ENCODE measurements at places on chromosomes 1 and 21.

DNA sequence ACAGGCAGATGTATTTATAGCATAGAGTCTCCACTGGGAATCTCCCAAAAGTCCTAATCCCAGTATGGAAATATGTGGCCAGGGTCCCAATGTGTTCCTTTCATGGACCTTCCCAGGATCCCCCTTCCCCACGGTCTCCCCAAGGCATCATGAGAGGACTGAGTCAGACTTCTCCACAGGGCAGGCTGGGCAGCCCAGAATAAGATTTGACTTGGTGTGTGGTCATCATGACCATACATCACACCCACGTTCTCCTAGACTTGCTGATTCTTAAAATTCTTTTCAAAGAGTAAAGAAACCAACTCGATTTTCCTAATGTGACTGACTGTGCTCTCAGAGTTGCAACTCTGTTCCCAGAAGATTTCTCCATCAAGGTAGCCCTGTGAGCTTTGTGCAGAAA is 93.9 kb upstream of the CD34 start:
- DNase-seq = no peak

GRCh38 chr1:234875953-234876855 is 252.4 kb downstream of the TOMM20 start:
- DNase-seq = no peak

- DNase-seq = no peak
Measured at GRCh38 chr1:86155807-86156565, 586 bp downstream of the COL24A1 start.

DNA sequence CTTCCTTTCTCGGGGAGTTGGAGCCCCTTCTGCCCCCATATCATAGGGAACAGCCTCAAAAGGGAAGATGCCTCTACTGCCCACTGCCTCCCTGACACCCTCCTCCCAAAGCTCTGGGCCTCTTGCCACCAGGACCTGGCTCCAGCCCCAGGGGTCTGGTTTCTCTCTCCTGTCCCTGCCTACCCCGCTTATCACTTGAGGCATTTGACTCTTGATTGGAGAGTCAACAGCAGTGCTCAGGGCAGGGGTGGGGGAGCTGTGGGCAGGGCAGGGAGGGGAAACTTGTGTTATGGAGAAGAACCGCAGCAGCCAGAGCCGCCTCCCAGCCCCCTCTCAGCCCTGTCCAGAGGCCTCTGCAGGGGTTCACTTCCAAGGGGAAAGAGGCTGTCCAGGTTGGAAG is 573 bp downstream of the TRIM63 start:
- no peak for DNase-seq

DNA sequence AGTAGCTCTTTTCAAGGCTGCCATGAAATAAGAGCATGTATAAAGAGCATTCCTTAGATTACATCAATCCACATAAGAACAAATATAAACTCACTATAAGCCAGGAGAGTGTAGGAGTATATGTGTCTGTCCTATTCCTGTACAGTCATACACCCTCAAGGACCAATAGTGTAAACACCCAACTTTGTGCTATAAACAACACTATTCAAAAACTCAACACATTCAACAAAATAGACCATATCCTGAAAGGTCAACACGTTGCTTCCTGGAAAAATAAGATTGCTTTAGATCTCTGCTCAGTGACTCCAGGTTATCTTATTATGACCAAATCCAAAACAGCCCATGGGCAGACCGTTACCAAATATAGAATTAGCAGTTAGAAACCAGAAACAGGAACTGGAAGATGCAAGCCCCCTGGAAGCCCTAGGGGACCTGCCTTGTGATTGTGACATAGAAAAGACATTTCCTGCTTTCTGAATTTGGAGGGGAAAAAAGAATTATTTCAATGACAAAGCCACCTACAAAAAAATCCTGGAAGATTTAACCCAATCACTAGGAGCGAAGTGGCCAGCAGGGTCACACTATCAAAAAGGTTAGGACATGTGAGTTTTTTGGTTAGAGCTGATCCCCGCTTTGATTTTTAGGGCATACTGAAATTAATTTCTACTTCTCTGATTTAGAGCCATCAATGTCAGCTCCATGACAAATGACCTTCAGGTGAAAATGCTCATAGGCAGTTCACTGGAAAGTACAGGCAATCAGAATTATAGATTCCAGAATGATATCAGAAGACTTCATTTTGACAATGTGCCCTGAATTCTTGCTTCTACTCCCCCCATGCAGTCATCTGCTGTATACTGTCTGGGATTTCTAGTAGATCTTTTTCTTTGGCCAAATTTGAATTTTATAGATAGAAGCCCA is 59.9 kb downstream of the LRRC8C start:
- DNase-seq = no peak

DNA sequence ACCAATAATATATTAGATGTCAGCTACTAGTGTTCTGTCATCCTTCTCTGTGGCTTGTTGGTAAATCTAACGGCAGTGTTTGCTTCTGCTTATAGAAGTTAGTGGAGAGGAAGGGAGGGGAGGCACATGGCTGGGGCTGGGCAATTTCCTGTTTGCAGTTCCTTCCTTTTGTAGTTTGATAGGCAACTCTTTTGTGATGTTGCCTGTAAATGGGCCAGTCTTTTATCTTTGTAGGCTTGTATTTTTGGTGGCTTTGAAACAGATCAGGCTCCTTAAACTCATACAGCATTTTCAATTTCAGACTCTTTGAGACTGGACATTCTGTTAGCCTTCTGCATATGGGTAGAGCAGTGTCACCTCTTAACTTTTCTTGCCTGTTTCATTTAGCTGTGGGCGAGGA is 48.1 kb downstream of the CDC14A start:
- DNase-seq = peak; percentile 55

DNA sequence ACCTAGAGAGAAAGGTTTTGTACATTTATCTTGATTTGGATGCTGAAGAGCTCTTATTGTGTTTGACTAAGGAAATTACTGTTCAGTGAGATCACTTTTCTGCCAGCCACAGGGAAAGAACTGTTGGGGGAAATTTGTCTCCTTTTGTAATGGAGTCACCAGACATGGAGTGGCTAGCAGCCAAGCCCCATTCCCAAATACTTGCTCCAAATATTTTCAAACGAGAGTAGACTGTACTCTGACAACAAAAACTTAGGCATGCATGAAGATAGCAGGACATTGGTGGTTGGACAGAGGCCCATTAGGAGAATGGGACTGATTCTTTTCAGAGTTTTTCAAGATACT is 21.1 kb downstream of the IPO9 start:
- no peak for DNase-seq

- no peak for DNase-seq
Measured at GRCh38 chr21:24294171-24294570, 1313.1 kb downstream of the MRPL39 start.

DNA sequence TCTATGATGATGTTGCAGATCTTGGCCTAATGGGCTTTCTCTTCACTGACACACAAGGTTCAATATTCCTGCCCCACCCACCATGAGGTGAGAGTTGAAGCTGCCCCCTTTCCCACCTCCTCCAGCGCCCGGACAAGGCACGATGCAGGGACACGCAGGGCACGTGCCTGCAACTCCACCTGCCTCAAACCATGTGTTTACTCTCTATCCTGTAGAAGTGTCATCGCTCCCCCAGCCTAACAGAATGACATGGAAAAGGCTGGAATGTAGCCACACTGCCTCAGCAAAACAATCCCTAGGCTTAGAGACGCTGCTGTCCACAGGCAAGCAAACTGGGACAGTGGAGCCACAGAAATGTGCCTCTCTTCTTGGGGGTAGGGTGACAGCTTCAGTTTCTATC is 92.9 kb upstream of the SOD1 start:
- DNase-seq = no peak

DNA sequence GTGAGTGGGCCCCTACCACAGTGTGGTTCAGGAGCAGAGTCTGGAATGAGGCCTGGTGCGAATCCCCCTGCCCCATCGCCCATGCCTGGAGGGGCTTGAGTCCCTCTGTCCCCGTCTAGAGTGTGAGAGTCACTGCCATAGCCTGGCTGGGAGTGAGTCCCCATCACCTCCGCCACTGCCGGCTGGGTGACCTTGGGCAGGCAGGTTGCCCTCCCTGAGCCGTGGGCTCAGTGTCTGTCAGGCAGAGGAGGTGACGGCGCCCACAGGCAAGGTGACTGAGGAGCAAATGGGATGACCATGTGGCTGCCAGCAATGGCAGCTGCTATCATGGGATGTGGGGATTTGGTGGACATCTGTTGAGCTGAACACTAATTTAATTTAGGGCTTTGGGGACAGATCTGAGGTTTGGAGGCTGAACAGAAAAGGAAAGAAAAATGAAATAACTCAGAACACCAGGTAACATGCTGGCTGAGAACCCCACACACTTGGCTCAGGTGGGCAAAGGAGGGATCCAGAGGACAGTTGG is 38.1 kb upstream of the GPR153 start:
- DNase-seq = no peak

- no peak for DNase-seq
Measured at GRCh38 chr1:197958438-197959305, 41.5 kb downstream of the LHX9 start.

DNA sequence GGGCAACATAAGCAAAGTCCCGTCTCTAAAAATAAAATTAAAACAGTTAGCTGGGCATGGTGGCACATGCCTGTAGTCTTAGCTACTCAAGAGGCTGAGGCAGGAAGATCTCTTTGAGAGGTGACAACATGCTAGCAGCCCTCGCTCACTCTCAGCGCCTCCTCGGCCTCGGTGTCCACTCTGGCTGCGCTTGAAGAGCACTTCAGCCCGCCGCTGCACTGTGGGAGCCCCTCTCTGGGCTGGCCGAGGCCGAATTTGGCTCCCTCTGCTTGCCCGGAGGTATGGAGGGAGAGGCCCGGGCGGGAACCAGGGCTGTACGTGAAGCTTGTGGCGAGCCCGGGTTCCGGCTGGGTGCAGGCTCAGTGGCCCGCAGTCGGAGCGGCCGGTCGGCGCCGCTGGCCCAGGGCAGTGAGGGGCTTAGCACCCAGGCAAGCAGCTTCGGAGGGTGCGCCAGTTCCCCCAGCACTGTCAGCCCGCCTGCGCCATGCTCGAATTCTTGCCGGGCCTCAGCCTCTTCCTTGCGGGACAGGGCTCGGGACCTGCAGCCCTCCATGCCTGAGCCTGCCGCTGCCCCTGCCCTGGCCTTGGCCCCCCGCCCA is 138.3 kb downstream of the MAP3K21 start:
- DNase-seq = no peak

- no peak for DNase-seq
Measured at GRCh38 chr1:61887076-61887867, 145.0 kb downstream of the PATJ start.

DNA sequence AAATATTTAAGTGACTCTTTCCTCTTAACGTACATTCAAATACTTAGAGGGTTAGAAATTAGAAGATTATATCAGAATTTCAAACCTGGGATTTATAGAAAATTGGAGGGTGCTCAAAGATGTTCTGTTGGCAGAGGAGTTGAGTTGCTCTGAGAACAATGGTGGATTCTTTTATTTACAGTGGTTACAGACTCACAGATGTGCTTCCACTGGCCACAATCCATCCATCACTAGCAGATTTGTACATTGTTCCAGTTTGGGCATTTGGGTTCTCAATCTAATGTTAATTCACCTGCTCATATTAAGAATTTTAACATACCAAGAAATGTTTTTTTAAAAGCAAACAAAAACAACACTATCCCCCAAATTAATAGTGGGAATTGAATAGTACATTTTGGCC is 23.5 kb downstream of the DNAJC6 start:
- DNase-seq = no peak

DNA sequence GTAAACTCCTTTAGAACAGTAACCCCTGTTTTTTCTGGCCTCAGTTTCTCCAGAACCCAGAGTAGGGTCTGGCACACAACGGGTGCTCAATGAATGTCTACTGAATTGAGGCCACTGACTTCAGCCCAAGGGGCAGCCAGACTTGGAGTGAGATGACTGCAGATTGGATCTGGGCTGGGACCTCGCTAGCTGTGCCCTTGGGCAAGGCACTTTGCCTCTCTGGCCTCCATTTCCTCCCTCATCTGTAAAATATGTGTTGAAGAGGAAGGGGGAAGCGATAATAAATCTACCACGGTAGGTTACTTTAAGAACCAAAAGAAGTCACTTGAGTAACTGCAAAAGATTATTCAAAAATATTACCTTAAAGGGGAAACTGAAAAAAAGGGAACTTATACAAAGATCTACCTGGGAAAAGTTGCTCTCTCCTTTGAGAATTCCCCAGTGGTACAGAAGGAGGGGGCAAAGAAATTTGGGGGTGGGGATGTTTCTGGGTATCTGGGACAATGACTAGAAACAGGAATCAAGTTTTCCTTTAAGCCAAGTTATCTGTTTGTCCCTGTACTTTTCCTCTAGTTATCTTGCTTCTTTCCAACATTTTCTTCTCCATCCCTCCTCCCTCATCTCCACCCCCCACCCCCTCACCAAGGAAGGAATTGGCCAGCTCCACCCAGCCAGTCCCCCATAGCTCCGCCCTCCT is 394 bp upstream of the GRHL3 start:
- DNase-seq = no peak

- DNase-seq = peak; percentile 59
Measured at GRCh38 chr1:9128520-9129265, at the start of gene GPR157. TSS of gene GPR157 (minus strand) at chr1:9129102. CDS start at chr1:9129027, 75 bp downstream.

GRCh38 chr1:202037706-202038296 is 27.4 kb downstream of the ELF3 start:
- DNase-seq = no peak

DNA sequence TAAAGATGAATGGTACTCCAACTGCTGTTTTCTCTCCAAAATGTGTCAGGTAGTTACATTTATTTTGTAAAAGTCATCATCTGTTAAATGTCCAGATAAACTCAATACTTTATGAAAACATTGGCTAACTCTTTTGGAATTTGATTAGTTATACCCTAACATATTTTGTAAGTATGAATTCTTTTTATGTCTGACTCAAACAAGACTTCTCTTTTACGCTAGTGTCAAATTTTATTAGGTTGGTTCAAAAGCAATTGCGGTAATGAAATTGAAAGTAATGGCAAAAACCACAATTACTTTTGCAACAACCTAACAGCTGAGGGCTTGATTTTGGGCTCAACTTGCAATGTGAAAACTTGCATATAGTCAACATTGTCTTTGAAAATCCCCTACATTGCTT is 41.0 kb upstream of the USP25 start:
- DNase-seq = no peak

DNA sequence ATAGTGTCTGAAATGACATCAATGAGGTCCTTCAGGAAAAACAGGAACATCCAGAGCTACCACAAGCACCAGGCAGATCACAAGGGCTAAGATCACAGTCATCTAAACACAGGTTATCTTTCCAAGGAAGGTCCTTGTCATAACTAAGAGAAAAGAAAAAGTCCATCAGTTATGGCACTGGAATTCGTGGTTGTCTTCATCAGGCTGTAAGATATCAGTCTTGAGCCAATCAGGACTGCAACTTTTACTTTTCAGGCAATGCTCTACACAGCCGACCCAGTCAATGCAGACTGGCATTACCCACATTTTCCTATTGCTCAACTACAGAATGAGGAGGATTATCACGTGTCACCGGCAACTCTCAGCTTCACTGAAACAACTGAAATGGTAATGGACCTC is 26.4 kb downstream of the SORT1 start:
- no peak for DNase-seq

- no peak for DNase-seq
Measured at GRCh38 chr21:45347048-45347711, 57.8 kb upstream of the COL18A1 start.

DNA sequence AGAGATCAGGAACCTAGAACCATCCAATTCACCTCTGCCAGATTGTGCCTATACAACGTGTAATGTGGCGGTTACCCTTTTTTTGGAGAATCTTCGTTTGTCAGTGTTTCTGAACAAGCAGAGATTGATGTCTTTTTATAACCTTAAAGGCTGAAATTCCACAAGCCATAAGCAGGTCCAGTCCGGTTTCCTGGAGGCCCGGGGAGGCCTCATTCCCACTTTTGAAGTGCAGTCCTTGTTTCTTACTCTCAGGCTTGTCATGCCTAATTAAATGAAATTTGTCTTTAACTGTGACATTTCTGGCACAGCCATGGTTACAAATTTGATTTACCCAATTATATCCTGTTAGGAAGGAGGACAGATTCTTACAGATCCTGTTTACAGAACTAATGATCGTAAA is 27.8 kb downstream of the ZNF362 start:
- DNase-seq = no peak

Measured in T-helper 17 cell (primary cell).